Peyer's patch (tissue), 4 donors: ENCODE measurements at places on chromosomes 12 and 14. TPM values are rescaled to one million over a fixed set of nuclear protein-coding genes. Genes with fewer than 3 reads are reported as not detected.

GRCh38 chr14:106564058-106564643, 1037.8 kb downstream of the TMEM121 start:
- DNase-seq = peak; percentile 67
- H3K27me3 ChIP-seq = no peaks in the 10 kb centered on the region
- no peaks in the 10 kb centered on the region for H3K36me3 ChIP-seq
- no peaks in the 10 kb centered on the region for H3K4me1 ChIP-seq
- H3K4me3 ChIP-seq = no peak overlapping the region
- no peak overlapping the region for H3K27ac ChIP-seq

GRCh38 chr12:128959901-128960300, 106.6 kb downstream of the GLT1D1 start:
- H3K4me1 ChIP-seq = no peaks in the 10 kb centered on the region
- DNase-seq = no peak
- H3K27ac ChIP-seq = no peak overlapping the region
- H3K27me3 ChIP-seq = no peaks in the 10 kb centered on the region
- H3K4me3 ChIP-seq = no peak overlapping the region
- H3K36me3 ChIP-seq = no peaks in the 10 kb centered on the region

DNA sequence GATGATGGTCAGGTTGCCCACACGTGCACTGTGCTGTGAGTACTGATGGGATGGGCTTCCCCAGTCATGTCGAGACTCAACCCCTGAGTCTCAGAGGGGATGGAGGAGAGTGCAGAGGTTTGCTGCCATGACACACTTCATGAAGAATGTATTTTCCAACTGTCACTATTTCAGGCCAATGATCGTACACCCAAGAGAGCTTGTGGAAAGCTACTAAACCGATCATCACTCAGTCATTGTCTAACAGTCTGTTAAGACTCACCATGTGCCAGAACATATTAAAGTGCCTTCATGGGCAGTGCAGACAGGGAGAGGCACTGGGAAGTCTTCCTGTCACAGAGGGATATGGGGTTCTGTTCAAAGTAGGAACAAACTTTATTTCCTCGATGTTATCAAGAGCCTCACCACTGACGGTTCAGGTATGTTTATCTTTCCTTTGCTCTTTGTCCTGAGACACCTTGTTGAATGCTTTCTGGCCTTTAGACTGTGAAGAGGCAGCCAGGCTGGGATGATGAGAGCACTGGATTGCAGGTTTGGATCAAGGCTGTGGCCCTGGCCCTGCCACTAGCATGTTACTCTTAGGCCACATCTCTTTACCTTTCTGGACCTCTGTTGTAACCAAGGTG, 41.6 kb upstream of the NTF3 start:
- H3K4me1 ChIP-seq = no peaks in the 10 kb centered on the region
- no peak overlapping the region for H3K4me3 ChIP-seq
- H3K36me3 ChIP-seq = no peaks in the 10 kb centered on the region
- no peak for DNase-seq

DNA sequence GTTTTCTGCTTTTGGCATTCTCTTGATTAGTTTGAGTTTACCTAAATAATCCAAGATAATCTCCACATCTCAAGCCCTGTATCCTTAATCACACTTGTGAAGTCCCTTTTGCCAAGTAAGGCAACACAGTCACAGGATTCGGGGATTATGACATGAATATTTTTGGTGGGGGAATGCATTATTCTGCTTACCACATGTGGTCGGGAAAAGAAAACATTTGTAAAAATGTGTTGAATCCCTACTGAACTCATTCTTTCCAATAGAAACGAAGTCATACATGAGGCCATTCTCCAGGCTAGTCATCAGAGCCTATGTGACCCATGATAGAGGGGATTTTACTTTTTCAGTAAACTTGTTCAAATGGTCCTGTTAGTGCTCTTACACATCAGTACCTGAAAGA, 58.5 kb upstream of the PRICKLE1 start:
- H3K4me1 ChIP-seq = no peaks in the 10 kb centered on the region
- no peak overlapping the region for H3K27ac ChIP-seq
- H3K27me3 ChIP-seq = no peaks in the 10 kb centered on the region
- H3K36me3 ChIP-seq = no peaks in the 10 kb centered on the region
- no peak for DNase-seq

DNA sequence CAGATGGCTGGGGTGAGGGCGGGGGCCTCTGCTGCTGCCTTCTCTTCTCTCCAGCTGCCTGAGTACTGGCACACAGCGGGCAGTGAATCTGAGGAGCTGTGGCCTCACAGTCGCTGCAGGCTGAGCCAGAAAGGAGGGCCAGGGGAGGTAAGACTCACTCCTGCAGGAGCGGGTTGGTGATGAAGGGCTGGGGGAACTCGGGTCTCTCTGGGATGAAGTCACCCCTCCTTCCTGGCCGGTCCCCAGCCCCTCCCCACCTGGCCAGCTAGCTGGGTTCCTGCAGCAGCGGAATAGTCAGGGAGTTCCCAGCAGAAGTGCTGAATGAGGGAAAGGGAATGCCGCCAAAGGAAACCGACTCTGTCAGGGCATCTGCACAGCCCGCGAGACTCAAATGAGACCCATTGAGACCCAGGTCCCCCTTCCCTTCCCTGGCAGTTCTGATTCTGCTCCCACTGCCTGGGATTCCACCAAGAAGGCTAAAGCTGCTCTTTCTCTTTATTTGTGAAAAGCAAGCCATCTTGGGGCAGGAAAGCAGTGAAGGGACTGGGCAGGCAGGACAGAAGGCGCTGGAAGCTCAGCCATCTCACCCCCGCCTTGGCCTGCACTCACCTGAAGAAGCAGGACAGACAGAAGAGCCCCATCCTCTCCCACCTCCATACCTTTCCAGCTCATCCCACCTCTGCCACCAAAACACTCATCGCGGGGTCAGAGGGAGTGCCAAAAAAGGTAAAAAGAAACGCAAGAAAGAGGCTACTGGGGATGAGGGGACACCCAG, 5.3 kb downstream of the NGB start:
- no peak overlapping the region for H3K4me3 ChIP-seq
- H3K27ac ChIP-seq = no peak overlapping the region
- no peak for DNase-seq
- no peaks in the 10 kb centered on the region for H3K4me1 ChIP-seq

DNA sequence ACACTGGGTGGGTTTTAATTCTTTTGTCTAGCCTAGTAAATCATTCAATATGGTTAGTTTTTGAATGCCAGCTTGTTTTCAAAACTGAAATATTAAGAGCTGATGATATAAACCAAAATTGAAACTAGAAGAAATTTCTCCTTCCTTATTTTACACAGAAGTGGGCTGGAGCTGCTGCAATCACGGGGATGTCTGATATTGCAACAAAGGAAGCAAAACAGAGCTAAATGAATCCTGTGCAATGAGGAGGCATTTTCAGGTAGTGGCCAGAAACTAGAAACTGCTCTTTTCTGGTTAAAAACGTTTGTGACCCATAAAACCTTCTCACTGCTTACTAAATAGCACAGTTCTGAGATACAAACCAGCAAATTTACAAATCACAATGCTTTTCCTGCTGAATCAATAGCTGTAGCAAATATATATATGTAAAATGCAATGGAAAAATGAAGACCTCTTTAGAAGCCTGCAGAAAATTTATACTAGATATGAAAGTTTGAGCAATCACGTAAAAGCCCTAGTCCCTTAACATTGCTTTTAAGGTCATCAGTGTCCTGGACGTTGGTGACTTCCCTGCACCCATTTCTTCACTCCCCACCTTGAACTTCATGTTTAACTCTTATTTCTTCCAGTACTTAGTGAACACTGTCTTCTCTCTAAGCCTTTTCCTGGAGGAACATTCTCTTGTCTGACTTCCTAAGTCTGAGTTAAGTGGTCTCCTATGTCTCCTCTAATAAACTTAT, 15.9 kb upstream of the LRRK2 start:
- H3K36me3 ChIP-seq = no peaks in the 10 kb centered on the region
- H3K4me1 ChIP-seq = no peaks in the 10 kb centered on the region
- H3K27ac ChIP-seq = peak overlapping the region; percentile 43
- H3K4me3 ChIP-seq = no peak overlapping the region
- H3K27me3 ChIP-seq = no peaks in the 10 kb centered on the region
- peak; percentile 67 for DNase-seq

DNA sequence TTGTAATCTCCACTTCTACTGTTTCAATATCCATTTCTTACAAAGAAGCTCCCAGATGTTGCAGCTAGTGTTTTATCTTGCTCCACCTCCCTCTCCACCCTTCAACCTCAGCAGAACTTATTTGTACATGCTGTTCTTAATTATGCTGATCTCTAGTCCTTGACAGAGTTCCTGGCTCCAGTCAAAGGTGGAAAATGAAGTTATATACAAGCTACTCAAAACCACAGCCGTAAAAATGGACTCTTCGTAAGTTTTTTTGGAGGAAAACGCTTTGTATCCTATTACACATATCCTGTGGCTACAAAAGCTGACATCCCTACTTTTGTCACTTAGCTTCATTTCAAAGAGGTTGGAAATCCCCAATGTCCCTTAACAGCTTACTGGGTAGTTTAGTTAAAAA, 1.3 kb downstream of the CLEC1A start:
- no peak overlapping the region for H3K4me3 ChIP-seq
- H3K4me1 ChIP-seq = peaks cover 10% of the 10 kb centered on the region
- H3K36me3 ChIP-seq = no peaks in the 10 kb centered on the region
- H3K27ac ChIP-seq = no peak overlapping the region
- DNase-seq = no peak

DNA sequence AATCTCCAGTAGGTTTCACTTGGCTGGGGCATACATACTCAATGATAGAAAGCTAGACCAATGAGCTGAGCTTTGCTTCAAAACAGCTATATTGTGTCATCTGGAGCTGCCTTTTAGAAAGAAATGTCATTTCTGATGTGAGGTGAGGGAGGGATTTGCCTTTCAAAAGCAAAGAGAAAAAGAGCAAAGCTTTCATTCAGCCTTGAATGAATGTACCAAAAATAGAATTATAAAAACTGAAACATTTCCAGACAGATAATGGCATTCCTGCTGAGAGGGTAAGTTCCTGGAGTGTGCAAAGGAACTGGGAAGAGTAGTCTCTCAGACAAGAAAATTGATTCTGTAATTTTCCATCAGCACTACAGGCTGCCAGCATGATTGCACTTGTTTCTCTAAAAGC, 710.0 kb downstream of the LRFN5 start:
- no peak overlapping the region for H3K4me3 ChIP-seq
- no peaks in the 10 kb centered on the region for H3K27me3 ChIP-seq
- no peak for DNase-seq
- no peak overlapping the region for H3K27ac ChIP-seq
- H3K4me1 ChIP-seq = no peaks in the 10 kb centered on the region

GRCh38 chr12:50788561-50788960, 24.7 kb downstream of the ATF1 start:
- DNase-seq = no peak
- H3K27me3 ChIP-seq = no peaks in the 10 kb centered on the region
- no peak overlapping the region for H3K27ac ChIP-seq
- H3K36me3 ChIP-seq = no peaks in the 10 kb centered on the region
- H3K4me1 ChIP-seq = no peaks in the 10 kb centered on the region

DNA sequence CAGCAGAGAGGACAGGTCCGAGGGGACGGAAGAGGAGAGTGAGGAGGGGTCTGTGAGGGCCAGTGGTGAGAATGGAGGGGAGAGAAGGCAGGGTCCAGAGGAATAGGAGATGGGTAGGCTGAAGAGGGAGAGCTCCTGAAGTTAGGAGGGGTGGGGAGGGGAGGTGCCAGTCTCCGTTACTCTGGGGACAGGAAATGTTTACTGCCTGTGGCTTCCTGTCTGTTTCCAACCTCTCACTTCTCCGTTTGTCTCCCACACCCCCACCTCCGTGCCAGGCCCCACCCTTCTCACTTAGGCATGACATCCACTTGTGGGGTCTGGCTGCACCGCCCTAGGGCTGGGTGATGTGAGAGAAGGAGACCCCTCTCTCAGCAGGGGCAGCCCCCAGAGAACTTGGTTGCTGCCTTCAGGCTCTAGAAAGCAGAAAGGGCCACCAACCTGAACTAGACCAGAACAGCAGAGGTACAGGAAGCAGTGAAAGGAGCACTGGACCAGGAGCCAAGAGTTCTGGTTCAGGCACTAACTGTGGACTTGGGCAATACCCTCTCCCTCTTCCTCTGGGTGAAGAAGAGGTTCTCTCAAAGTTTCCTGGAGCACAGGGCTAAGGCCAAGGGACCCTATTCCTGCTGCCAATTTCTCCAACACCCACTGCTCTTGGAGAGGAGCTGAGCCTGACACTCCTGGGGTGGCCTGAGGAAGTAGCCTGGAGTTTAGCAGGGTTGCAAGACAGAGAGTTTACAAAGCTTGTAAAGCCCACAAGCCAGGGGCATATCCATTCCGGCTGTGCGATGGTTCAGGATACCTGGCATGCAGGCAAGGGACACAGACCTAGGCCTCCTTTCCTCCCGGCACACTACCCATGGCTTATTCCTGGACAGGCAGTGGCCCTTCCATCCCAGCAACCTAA, 5.5 kb downstream of the ITGA5 start:
- H3K36me3 ChIP-seq = peaks cover 13% of the 10 kb centered on the region
- no peaks in the 10 kb centered on the region for H3K27me3 ChIP-seq
- H3K4me1 ChIP-seq = peaks cover 11% of the 10 kb centered on the region
- no peak overlapping the region for H3K4me3 ChIP-seq
- no peak for DNase-seq
- peak overlapping the region; percentile 75 for H3K27ac ChIP-seq

The CDCA3 gene
- total RNA-seq = 45.1 TPM

The ADCY4 gene
- 12.1 TPM for total RNA-seq

The NUAK1 gene
- 2.1 TPM for total RNA-seq

The CAPZA3 gene
- total RNA-seq = not detected

The SOAT2 gene
- total RNA-seq = 55.0 TPM

The RNASE1 gene
- 58.1 TPM for total RNA-seq

The TGM1 gene
- 1.2 TPM for total RNA-seq
